WTC11 (cell line): ENCODE measurements at places on chromosomes 4 and X. TPM values are rescaled to one million over a fixed set of nuclear protein-coding genes. Genes with fewer than 3 reads are reported as not detected.

EREG gene
- 0.05 to 0.23 TPM (median 0.09 TPM) in 3 replicates for total RNA-seq

CLDN34 gene
- 0.52 to 0.62 TPM (median 0.53 TPM) in 3 replicates for total RNA-seq

SHROOM2 gene
- total RNA-seq = 12.3 to 14.8 TPM (median 12.3 TPM) in 3 replicates

ATRX gene
- total RNA-seq = 79.7 to 96.6 TPM (median 84.3 TPM) in 3 replicates

NOX1 gene
- total RNA-seq = not detected in 3 replicates

NDNF gene
- 2.3 to 2.5 TPM (median 2.4 TPM) in 3 replicates for total RNA-seq

NEXMIF gene
- total RNA-seq = 0.57 to 0.94 TPM (median 0.66 TPM) in 3 replicates

MAGEA9B gene
- 0.11 to 0.35 TPM (median 0.14 TPM) in 3 replicates for total RNA-seq

TCEAL7 gene
- total RNA-seq = 5.6 to 7.7 TPM (median 7.2 TPM) in 3 replicates

CFAP99 gene
- 0.23 to 0.41 TPM in 2 of 3 replicates, not detected in the other for total RNA-seq

FAM53A gene
- 2.9 to 5.2 TPM (median 5.1 TPM) in 3 replicates for total RNA-seq

GABRQ gene
- total RNA-seq = 8.6 to 9.1 TPM (median 8.8 TPM) in 3 replicates

ZNF185 gene
- 8.2 to 10.9 TPM (median 10.3 TPM) in 3 replicates for total RNA-seq

MORC4 gene
- total RNA-seq = 2.8 to 4.6 TPM (median 3.0 TPM) in 3 replicates

DNAAF6 gene
- not detected in 3 replicates for total RNA-seq

FAM47A gene
- total RNA-seq = not detected in 3 replicates

SLC7A11 gene
- total RNA-seq = 4.8 to 10.1 TPM (median 5.0 TPM) in 3 replicates

SH3RF1 gene
- 11.1 to 16.6 TPM (median 13.2 TPM) in 3 replicates for total RNA-seq

TENM3 gene
- total RNA-seq = 58.1 to 71.0 TPM (median 59.7 TPM) in 3 replicates

PRSS12 gene
- 8.4 to 14.1 TPM (median 10.5 TPM) in 3 replicates for total RNA-seq

NRK gene
- 3.1 to 5.7 TPM (median 4.9 TPM) in 3 replicates for total RNA-seq

IBSP gene
- total RNA-seq = not detected in 3 replicates

KIF4A gene
- total RNA-seq = 34.9 to 36.2 TPM (median 35.5 TPM) in 3 replicates

RAB40A gene
- 0.17 to 0.48 TPM (median 0.23 TPM) in 3 replicates for total RNA-seq

RAB9B gene
- 0.22 to 0.44 TPM (median 0.25 TPM) in 3 replicates for total RNA-seq

PCDH10 gene
- 7.8 to 13.9 TPM (median 13.1 TPM) in 3 replicates for total RNA-seq

PDLIM3 gene
- 6.2 to 7.0 TPM (median 6.9 TPM) in 3 replicates for total RNA-seq

ADAMTS3 gene
- total RNA-seq = 3.2 to 4.4 TPM (median 3.8 TPM) in 3 replicates

RGN gene
- total RNA-seq = 1.6 to 2.7 TPM (median 1.6 TPM) in 3 replicates

PIR gene
- total RNA-seq = 17.1 to 21.0 TPM (median 19.9 TPM) in 3 replicates

CPE gene
- total RNA-seq = 9.2 to 12.4 TPM (median 10.9 TPM) in 3 replicates

GAB3 gene
- 0.66 to 1.0 TPM (median 0.72 TPM) in 3 replicates for total RNA-seq

FAM133A gene
- 0.16 to 0.33 TPM (median 0.30 TPM) in 3 replicates for total RNA-seq

NAT8L gene
- total RNA-seq = 19.7 to 20.2 TPM (median 20.0 TPM) in 3 replicates

PAK3 gene
- 4.8 to 5.1 TPM (median 4.9 TPM) in 3 replicates for total RNA-seq

FREM3 gene
- total RNA-seq = 0.07 to 0.15 TPM (median 0.07 TPM) in 3 replicates

RHOXF1 gene
- total RNA-seq = not detected in 3 replicates

FGFR3 gene
- 18.2 to 19.9 TPM (median 19.7 TPM) in 3 replicates for total RNA-seq
